ENCODE measurements at places on chromosomes 16 and 17.

DNA sequence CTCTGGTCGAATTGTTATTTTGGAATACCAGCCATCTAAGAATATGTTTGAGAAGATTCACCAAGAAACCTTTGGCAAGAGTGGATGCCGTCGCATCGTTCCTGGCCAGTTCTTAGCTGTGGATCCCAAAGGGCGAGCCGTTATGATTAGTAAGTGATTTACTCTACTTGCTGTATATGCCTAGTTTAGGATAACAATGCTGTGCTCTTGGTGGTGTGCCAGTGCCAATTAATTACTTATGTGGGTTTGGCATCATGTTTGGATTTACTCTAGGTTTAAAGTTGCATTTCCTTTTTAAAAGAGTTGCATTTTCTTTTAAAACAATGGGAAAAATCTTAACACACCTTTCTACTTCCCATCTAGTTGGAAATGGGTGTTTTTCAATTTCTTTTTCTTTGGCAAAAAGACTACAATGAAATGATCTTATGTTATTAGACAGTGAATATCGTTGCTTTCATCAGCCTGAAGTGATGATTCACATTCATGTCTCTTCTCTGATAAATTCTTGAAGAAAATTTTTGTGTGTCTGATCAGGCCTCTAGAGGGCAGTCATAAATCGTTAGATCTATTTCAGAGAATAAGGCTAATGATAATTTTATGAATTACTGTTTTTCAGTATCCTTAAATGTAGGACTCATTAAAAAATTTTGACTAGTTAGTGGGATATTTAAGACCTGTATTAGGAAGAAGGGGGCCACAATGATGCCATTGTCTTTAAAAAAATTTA is 5.6 kb downstream of the SF3B3 start:
- no peak overlapping the region for H3K27ac ChIP-seq
- H3K4me1 ChIP-seq, result peaks cover 44% of the 10 kb centered on the region
- DNase-seq, result no peak

- peaks cover 2% of the 10 kb centered on the region for H3K4me1 ChIP-seq
- H3K27ac ChIP-seq, result no peak overlapping the region
- H3K36me3 ChIP-seq, result no peaks in the 10 kb centered on the region
- no peaks in the 10 kb centered on the region for H3K27me3 ChIP-seq
- no peak for DNase-seq
Measured at GRCh38 chr17:20266806-20267458, 200.4 kb downstream of the LGALS9B start.

GRCh38 chr17:39553341-39553945 is 54.3 kb downstream of the NEUROD2 start:
- DNase-seq, result no peak
- peak overlapping the region; percentile 11 for H3K27ac ChIP-seq
- H3K27me3 ChIP-seq, result no peaks in the 10 kb centered on the region
- no peak overlapping the region for H3K4me3 ChIP-seq
- H3K4me1 ChIP-seq, result peaks cover 11% of the 10 kb centered on the region

GRCh38 chr16:27920391-27920891 is 143.1 kb downstream of the GSG1L start:
- H3K27ac ChIP-seq, result no peak overlapping the region
- no peaks in the 10 kb centered on the region for H3K36me3 ChIP-seq
- no peak for DNase-seq
- H3K4me3 ChIP-seq, result no peak overlapping the region
- H3K27me3 ChIP-seq, result peaks cover 12% of the 10 kb centered on the region

DNA sequence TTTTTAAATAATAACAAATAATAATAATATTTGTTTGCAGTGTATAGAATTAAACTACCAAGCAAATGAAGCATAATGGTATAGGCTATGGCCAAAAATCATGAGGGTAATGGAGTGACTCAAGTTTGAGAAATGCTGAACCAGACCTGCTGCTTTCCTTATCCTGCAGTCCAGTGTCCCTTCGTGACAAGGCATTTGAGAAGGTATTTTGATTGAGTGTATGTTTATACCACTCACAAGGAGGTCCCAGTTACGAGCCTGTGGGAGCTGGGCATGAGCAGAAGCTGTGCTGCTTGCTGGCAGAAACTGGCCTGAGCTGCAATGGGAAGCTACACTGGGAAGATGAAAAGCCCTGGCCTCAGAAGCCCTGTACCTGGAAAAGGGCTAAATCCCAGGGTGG is 50.3 kb downstream of the GNAO1 start:
- no peak for DNase-seq
- H3K4me3 ChIP-seq, result no peak overlapping the region
- no peaks in the 10 kb centered on the region for H3K4me1 ChIP-seq
- no peaks in the 10 kb centered on the region for H3K36me3 ChIP-seq

DNA sequence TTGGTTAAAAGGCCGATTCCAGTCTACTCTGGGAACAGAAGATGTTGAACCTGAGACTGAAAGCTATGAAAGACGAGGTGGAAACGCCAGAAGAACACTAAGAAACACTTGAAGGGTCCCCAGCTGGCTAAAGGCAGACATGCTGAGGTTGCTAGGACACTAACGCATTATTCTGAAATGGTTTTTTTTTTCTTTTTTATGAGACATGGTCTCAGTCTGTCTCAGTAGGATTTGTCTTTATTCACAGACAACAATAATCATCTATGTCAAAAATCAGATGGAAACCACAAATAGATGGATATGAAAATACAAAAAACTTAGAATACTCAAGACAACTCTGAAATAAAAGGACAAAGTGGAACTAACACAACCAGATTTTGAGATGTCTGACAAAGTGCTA is 35.0 kb upstream of the RASD1 start:
- H3K36me3 ChIP-seq, result no peaks in the 10 kb centered on the region
- no peak for DNase-seq
- no peak overlapping the region for H3K4me3 ChIP-seq
- H3K27me3 ChIP-seq, result no peaks in the 10 kb centered on the region
- H3K27ac ChIP-seq, result no peak overlapping the region

- H3K27me3 ChIP-seq, result no peaks in the 10 kb centered on the region
- H3K27ac ChIP-seq, result no peak overlapping the region
- peak; percentile 68 for DNase-seq
Measured at GRCh38 chr17:75601057-75601987, 13.7 kb downstream of the MYO15B start.

DNA sequence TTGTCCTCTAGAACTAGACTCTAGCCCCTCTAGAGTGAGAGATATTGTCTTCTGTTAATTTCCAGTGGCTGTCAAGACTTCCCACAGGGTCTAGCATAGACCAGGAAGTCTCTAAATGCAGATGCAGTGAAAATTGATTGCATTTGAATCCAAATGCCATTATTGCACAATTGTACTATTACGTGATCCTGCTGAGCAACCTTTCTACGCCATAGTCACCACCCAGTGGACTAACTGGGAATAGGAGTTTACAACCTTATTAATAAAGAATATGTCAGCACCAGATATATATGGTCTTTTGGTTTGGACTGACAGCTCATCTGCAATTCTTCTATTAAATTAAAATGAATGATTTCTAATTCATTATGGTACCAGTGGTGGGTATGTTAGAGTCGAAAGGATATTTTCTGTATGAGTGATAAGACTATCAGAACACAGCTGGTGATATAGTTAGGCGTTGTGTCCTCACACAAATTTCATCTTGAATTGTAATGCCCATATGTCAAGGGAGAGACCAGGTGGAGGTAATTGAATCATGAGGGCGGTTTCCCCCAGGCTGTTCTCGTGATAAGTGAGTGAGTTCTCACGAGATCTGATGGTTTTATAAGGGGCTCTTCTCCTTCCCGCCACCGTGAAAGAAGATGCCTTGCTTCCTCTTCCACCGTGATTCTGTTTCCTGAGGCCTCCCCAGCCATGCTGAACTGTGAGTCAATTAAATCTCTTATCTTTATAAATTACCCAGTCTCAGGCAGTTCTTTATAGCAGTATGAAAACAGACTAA is 138.9 kb upstream of the CA10 start:
- no peaks in the 10 kb centered on the region for H3K36me3 ChIP-seq
- no peak overlapping the region for H3K27ac ChIP-seq
- no peaks in the 10 kb centered on the region for H3K27me3 ChIP-seq
- DNase-seq, result no peak

DNA sequence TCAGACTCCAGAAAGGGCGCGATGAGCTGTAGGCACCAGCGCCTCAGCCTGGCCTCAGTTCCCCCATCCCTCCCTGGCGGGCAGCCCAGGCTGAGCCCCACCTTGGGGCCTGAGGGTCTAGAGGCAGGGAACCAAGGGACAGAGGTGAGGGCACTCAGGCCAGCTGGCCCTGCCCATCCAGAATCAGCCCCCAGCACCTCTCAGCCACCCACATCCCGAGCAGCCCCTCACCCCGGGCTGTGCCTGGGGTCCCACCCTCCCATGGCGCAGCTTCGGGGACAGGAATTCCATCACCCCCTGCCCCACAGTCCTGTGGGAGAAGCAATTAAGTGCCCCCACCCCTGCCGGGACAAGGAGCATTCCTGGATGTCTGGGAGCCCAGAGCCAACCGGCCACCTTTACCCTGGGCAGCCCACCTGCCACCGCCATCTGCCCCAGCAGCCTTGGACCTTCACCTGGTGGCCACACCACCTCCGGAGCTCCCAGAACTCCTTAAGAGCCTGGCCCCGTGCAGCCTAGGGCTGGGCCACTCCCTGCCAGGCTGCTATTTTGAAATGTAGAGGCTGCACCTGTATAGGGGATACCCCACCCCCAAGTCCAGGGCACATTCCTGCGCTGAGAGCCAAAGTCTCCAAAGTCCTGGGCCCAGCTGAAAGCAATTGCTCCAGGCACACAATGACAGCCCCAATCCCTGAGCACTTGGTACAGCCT is 33.7 kb upstream of the PVALEF start:
- H3K27me3 ChIP-seq, result peaks cover 3% of the 10 kb centered on the region
- H3K4me3 ChIP-seq, result no peak overlapping the region
- H3K4me1 ChIP-seq, result no peaks in the 10 kb centered on the region
- H3K36me3 ChIP-seq, result no peaks in the 10 kb centered on the region
- H3K27ac ChIP-seq, result no peak overlapping the region
- no peak for DNase-seq

DNA sequence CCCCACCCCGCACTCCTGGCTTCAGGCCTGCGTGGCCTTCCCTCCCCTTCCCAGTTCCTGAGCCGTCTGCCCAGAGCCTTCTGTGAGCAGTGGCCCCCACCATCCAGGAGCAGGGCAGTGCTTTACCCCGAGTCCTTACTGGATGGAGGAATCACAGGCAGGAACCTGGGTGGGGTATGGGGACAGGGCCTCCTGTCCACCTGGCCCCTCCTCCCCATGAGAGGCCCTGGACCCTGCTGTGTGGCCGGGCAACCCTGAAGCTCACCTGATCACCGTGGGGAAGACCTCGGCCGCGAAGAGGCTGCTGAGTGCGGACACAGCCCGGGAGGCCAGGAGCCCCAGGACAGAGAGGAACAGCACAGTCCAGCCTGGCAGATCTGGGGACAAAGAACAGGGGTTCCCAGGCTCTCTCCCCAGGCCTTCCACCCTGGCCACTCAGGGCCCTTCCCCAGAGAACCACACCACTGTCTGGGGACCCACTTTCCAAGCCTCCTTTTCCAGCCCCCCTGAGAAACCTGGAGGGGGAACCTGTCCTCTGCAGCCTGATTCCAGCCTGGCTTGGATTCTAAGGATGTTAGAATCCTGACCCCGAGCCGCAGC is 3.2 kb downstream of the SLC22A31 start:
- no peak overlapping the region for H3K4me3 ChIP-seq
- no peak overlapping the region for H3K27ac ChIP-seq
- no peak for DNase-seq
- peaks cover 47% of the 10 kb centered on the region for H3K27me3 ChIP-seq

- DNase-seq, result no peak
- peak overlapping the region; percentile 76 for H3K27ac ChIP-seq
- no peaks in the 10 kb centered on the region for H3K27me3 ChIP-seq
- H3K36me3 ChIP-seq, result peaks cover 47% of the 10 kb centered on the region
- H3K4me1 ChIP-seq, result peaks cover 28% of the 10 kb centered on the region
Measured at GRCh38 chr17:43211123-43211479, 574 bp upstream of the TMEM106A start.

DNA sequence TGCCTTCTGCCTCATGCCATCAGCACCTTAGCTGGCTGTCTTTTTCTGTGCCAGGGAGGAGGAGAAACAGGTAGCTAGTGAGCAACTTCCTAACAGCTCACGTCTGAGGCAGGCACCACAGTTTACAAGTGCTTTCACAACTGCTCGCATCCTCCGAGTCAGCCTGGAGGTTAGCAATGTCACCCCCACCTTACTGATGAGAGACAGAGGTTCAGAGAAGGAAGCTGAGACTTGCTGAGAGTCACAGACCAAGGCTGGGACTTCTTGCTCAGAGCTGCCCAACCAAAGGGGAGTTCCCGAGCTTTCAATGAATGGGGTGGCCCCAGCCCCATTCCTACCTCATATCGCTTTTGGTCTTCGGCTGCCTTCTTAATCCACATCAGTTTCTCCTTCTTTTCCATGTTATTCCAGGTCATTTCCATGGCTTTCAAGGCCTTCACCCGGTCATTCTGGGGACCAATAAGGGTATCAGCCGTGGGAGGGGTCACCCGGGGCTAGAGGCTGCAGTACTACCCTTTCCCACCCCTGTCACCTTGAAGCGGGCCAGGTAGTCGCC is 9.6 kb downstream of the UBTF start:
- no peak overlapping the region for H3K4me3 ChIP-seq
- DNase-seq, result no peak
- H3K4me1 ChIP-seq, result peaks cover 27% of the 10 kb centered on the region
- H3K36me3 ChIP-seq, result peaks cover 49% of the 10 kb centered on the region
- no peak overlapping the region for H3K27ac ChIP-seq

- no peaks in the 10 kb centered on the region for H3K4me1 ChIP-seq
- H3K27me3 ChIP-seq, result no peaks in the 10 kb centered on the region
- H3K27ac ChIP-seq, result no peak overlapping the region
- no peak for DNase-seq
Measured at GRCh38 chr17:9924735-9925191, 19.7 kb upstream of the RCVRN start.

DNA sequence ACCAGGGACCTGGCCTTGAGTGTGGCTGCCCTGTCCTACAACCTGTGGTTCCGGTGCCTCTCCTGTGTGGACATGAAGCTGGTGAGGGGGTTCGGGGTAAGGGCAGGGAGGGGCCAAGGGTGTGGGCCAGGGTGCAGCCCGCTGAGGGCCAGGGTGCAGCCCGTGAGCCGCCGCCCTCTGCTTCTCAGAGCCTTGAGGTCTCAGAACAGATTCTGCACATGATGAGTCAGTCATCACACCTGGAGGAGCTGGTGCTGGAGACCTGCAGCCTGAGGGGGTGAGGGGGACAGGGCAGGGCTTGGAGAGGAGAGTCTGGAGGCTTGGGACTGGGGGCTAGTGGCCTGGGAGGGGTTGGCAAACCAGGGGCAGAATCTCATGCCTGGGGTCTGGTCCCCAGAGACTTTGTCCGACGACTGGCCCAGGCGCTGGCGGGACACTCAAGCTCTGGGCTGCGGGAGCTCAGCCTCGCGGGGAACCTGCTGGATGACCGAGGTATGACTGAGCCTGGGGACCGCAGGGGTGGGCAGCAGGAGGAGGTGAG is 2.2 kb downstream of the CARMIL2 start:
- no peak overlapping the region for H3K27ac ChIP-seq
- no peaks in the 10 kb centered on the region for H3K36me3 ChIP-seq
- H3K27me3 ChIP-seq, result peaks cover 73% of the 10 kb centered on the region
- H3K4me1 ChIP-seq, result peaks cover 31% of the 10 kb centered on the region
- H3K4me3 ChIP-seq, result no peak overlapping the region
- no peak for DNase-seq

GRCh38 chr16:17381784-17382183 is 89.0 kb downstream of the XYLT1 start:
- H3K27ac ChIP-seq, result no peak overlapping the region
- no peaks in the 10 kb centered on the region for H3K36me3 ChIP-seq
- no peak overlapping the region for H3K4me3 ChIP-seq
- peaks cover 34% of the 10 kb centered on the region for H3K4me1 ChIP-seq
- H3K27me3 ChIP-seq, result no peaks in the 10 kb centered on the region
